Right ventricle myocardium superior (tissue), 1 donor: ENCODE measurements at places on chromosomes 2 and 18. TPM values are rescaled to one million over a fixed set of nuclear protein-coding genes. Genes with fewer than 3 reads are reported as not detected.

TMEM200C gene
- 0.24 TPM for total RNA-seq

ARHGAP15 gene
- total RNA-seq = 5.4 TPM

NXPH2 gene
- total RNA-seq = not detected

NPAS2 gene
- 38.0 TPM for total RNA-seq

TSPYL6 gene
- total RNA-seq = not detected

PKDCC gene
- total RNA-seq = 120 TPM

CROCC2 gene
- total RNA-seq = not detected

ANKRD29 gene
- total RNA-seq = 7.0 TPM

ASIC4 gene
- total RNA-seq = not detected
